ENCODE measurements at places on chromosomes 11 and 22.

DNA sequence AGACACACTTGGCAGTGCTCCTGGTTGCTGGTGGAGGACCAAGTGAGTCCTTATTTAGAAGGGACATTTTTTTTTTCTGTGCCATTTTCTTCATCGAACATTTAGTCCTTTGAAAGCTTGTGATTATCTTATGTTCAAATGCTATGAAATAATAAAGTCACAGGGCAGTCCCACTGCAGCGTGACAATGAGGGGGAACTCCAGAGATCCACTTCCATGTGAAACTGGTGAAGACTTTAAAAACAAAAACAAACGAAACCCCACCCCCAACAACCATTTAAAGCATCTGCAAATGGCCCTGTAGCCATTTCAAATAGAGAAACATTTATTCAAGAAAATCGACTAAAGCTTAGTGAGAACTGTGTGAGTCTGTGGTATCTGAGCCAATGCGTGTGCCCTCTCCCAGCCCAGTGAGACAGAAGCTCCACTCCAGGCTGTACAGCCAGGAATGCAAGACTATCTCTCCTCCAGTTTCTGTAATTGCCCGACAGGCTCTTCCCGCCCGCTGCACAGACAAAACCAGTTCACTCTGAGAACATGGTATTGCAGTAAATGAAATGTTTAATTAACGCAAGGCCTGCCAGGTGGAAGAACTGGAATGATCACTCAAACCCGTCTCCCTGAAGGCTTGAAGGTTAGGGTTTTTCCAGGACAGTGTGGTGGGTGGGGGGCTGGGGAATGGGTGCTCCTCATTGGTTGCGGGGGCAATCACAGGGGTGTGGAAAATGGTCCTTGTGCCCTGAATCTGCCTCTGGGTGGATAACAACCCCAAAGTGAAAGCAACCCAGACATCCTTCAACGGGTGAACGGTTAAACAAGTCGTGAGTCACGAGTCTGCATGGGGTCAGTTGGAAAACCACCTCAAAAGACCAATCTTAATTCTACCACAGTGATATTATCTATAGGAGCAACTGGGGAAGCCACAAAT lies 8.4 kb downstream of the KRTAP5-6 start:
- no peak for DNase-seq

DNA sequence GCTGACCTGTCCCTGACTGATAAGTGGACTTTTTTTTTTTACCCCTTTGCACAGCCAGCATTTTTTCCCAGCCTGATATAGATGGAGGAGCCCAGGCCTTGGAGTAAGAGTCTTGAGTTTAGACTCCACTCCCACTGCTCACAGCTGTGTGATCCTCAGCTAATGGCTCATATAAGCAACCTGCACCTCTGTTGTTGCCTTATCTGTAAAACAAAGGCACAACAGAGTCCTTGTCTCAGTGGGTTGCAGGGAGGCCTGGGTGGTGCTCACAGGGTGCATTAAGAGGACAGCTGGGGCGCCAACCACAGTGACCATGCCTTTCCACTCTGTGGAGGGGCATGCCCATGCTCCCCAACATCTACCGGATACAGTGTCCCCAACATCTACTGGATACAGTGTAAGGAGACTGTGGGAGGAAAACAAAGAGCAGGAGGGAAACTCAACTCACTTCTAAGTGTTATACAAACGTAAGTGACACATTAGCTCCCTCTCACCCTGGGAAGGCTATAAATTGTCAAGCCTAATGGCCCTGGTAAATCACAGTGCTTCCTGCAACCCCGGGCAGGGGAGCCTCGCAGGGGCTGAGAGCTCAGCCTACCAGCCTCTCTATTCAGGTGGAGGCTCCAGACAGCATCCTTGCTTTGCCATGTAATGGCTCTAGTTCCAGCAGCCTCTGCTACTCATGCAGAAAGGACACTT lies 109.5 kb downstream of the TENM4 start:
- DNase-seq = no peak

GRCh38 chr22:25167082-25167481 lies 32.6 kb upstream of the CRYBB3 start:
- no peak for DNase-seq

GRCh38 chr22:36548606-36549005 lies 19.6 kb upstream of the EIF3D start:
- DNase-seq = no peak

- no peak for DNase-seq
These were observed 14.6 kb downstream of the UBASH3B start for GRCh38 chr11:122670131-122670530.

DNA sequence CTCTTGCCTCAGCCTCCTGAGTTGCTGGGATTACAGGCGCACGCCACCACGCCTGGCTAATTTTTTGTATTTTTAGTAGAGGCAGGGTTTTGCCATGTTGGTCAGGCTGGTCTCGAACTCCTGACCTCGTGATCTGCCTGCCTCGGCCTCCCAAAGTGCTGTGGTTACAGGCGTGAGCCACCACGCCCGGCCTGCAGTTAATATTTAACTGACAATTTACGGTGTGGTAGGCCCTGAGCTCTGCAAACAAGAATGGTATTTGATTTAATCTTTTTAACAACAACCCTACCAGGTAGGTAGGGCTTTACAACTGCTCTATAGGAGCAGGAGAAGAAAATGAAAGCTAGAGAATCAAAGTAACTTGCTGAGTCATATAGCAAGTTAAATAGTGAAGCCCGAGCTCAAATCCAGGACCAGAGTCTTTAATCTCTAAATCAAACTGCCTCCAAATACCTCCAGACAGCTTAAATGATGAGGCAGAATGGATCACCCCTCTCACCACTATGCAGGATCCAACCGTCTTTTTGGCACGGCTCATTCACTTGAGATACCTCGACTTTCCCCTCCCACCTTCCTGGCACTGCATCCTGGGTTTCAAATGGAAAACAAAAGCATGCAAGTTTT lies 9.4 kb downstream of the UEVLD start:
- DNase-seq = no peak

DNA sequence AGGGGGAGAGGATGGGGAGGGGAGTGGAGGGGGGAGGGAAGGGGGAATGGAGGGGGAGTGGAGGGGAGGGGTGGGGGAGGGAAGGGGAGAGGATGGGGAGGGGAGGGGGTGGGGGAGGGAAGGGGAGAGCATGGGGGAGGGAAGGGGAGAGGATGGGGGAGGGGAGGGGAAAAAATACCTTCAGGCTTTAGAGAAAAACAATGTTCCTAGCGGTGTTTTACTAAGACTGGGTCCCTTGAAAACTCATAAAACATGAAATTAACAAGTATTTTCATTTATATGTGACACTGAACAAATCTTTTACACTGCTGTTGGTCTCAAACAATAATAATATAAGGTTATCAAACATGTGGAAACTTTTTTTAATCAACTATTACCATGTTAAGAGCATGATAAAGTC lies 42.4 kb downstream of the RSF1 start:
- no peak for DNase-seq

GRCh38 chr11:60121264-60121663 lies 32.8 kb downstream of the MS4A2 start:
- no peak for DNase-seq

GRCh38 chr11:16117989-16118756 lies 238.2 kb downstream of the SOX6 start:
- no peak for DNase-seq

DNA sequence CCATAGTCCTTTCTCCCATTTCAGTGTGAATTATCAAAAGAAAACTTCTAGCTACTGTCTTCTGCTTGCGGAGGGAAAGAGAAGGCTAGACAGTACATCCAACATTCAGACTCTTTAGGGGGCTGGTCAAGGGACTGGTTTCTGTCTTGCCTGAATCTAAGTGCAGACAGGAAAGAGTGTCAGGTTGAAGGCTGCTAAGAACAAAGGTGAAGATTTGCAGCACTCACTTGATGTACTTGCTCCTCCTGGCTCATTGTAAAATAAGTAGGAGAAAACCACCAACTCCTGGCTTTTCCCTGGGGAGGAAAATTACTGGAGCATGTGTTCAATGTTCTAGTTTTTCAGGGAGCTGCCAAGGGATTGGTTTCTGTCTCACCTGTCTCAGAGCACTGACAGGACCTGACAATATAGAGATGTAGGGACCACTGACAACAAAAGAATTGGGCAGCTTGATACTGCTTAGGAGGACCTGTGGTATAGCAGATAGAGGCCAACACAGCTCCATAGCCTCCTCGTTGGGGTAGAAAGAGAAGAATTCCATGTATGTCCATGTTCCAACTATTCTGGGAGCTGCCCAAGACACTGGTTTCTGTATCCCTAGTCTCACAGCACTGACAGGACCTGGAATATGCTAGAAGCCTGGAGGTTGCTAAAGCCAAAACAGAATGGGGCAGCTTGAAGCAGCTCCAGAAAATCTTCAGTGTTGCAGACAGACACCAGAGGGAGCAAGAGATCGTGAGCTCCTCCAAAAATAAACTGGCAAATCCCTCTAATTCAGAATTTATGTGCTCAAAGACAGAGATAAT lies 39.7 kb upstream of the MMP12 start:
- DNase-seq = no peak

- no peak for DNase-seq
These were observed 642 bp upstream of the SIK2 start for GRCh38 chr11:111601636-111601978.

- DNase-seq = no peak
These were observed 436.2 kb downstream of the BRD1 start for GRCh38 chr22:49391436-49391835.

GRCh38 chr11:47946682-47947559 lies 33.4 kb upstream of the PTPRJ start:
- DNase-seq = peak; percentile 37

- no peak for DNase-seq
These were observed 60.7 kb downstream of the TTC17 start for GRCh38 chr11:43419460-43419859.

- peak; percentile 36 for DNase-seq
These were observed 189.3 kb downstream of the DBX1 start for GRCh38 chr11:19970944-19971343.

DNA sequence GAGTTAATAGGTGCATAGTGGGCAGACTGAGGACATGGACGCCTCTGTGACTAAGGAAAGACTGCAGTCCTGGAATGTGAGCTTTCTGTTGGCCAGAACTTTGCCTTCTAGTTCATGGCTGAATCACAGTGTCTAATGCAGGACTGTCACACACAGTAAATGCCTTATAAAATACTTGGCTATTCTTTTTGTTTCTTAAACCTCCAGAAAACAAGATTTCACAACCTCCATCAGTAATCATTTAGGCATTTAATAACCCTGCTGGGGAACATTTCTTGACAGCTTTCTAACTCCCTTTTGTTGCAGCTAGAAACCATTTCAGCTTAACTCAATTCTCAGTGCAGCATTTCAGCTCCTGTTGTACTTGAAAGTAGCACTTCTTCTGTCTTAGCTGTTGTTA lies 335.8 kb upstream of the DDI1 start:
- DNase-seq = no peak

- no peak for DNase-seq
These were observed 39.7 kb downstream of the DEUP1 start for GRCh38 chr11:93370260-93370659.

DNA sequence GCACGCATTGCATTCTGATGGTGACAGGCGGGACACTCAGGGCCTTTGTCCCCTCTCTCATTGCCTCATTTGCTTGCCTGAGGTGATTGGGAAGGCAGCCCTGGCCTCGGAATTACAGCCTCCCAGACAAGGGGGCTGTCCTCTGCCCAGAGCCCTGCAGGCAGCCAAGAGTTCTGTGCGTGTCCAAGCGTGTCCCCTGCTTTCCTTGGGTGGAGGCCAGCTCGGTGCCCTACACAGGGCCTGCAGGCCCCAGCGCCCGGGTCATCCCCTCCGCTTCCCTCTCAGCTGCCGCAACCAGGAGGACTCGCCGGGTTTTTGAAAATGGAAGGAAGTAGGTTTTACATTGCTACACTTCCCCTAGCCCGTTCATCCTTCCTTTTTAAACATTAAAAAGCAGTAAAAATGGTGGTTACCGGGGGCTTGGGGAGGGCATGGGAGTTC lies 1.9 kb downstream of the GRAMD4 start:
- no peak for DNase-seq

- DNase-seq = no peak
These were observed 42.1 kb upstream of the APLNR start for GRCh38 chr11:57279116-57279515.

- peak; percentile 54 for DNase-seq
These were observed 9.0 kb upstream of the HIKESHI start for GRCh38 chr11:86292912-86293616.

GRCh38 chr11:116107229-116107628 lies 603.0 kb upstream of the CADM1 start:
- no peak for DNase-seq

GRCh38 chr22:49460592-49461281 lies 366.9 kb downstream of the BRD1 start:
- DNase-seq = no peak

Data from activated T-cell treated with anti-CD3 and anti-CD28 coated beads, Interleukin-2, amount 50 U/mL, for 24 hours (primary cell).